Mucosa of gallbladder (tissue), 1 donor: ENCODE measurements at places on chromosomes 3 and 15. TPM values are rescaled to one million over a fixed set of nuclear protein-coding genes. Genes with fewer than 3 reads are reported as not detected.

DNA sequence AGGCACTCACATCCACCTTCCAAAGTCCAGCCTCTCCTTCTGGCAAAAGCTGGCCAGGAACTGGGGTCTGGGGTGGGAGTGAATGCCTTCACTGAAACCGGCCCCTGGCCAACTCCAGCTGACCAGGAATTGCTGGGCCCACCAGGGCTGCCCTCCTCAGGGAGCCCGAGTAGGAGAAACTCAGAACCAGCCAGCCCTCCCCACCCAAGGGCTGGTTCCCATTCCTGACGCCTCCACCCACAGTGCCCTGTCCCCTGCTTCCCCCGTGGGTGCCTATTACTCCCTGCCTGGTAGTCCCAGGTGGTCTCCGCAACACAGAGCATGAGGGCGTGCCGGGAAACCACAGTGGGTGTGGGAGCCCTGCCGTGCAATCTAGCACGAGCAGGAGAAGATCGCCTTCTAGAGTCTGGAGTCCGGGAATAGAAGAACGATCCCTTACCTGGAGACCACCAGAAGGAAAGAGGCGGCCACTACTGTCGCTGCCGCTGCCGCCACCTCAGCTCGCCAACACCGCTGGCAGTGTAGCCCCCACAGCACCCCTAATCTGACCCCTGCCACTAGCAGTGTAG is 178.8 kb downstream of the POTEB3 start:
- DNase-seq = no peak

- no peak for DNase-seq
Observed at GRCh38 chr15:73650416-73651126, 17.4 kb upstream of the NPTN start.

GRCh38 chr15:85639752-85640381 is 154.9 kb downstream of the KLHL25 start:
- no peak for DNase-seq

- DNase-seq = no peak
Observed at GRCh38 chr3:143812481-143812880, 35.8 kb downstream of the SLC9A9 start.

DNA sequence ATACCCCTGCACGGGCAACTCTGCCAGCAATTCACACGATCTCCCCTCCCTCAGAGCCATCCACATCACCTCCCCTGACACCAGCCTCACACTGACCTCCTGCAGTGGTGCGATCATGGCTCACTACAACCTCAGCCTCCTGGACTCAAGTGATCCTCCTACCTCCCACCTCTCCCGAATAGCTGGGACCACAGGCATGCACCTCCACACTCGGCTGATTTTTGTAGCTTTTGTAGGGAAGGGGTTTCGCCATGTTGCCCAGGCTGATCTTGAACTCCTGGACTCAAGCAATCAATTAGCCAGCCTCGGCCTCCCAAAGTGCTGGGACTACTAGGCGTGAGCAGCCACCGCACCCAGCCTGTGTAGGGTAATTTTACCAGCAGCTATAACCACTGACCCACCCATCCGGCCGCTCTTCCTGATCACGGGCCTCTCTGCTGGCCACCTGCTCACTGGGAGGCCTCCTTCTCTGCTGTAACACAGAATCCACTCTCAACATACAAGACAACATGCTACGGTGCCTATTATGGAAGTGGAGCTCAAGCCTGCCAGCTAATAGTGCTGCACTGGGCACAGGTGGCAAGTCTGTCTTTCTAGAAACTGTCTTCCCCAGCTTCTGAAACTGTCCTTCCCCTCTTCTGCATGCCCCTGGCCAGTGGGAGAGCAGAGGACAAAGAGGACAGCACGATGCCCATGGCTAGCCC is 4.6 kb downstream of the GP9 start:
- DNase-seq = no peak

DNA sequence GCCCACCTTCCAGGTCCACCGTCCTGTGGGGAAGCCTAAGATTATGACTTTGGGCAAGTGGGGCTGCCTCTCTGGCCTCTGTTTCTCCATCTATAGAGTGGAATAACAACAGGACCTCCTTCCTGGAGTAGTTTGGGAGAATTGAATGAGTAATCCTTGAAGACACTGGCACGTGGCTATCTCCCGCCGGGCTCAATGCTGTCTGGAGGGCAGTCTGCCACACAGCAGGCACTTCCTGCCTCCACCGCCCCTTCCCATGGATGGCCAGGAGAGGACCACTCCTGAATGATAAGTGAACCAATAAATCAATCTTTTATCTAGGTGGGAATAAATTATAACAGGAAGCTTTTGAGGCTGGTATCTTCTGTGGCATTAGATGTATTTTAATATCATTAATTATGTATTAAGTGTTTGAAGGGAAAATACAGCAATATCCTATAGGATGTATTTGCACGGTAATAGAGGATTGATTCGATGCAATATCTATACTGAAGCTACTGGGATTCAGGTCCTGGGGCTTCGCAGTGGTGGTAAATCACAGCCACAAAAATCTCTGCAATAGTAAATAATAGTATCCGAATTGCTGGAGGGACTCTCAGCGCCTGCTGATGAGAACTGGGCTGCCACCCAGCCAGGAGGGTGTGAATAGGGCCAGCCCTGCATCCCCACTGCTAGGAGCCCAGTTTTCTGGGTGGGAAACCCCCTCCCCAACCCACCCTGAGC is 15.9 kb downstream of the MEGF11 start:
- no peak for DNase-seq

- DNase-seq = peak; percentile 76
Observed at GRCh38 chr15:71237456-71238188, 122.4 kb downstream of the THSD4 start.

DNA sequence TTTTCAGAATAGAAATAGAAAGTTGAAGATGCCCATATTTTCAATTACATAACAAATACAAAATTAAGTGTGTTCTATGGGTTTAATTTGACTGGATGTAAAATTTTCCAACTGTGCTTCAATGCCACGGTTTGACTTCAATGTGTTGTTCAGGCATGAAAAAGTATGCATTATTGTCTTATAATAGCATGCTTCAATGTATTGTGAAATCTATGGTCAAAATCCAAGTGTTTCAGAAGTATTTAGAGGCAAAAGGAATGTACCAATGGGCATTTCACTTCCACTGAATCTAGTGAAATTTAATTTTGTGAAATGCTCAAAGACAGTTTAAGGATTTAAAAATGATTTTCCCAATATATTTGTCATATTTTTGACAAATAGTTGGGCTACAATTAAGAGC is 16.0 kb downstream of the NEK10 start:
- DNase-seq = no peak

GRCh38 chr3:150150633-150151032 is 179.9 kb upstream of the PFN2 start:
- no peak for DNase-seq

DNA sequence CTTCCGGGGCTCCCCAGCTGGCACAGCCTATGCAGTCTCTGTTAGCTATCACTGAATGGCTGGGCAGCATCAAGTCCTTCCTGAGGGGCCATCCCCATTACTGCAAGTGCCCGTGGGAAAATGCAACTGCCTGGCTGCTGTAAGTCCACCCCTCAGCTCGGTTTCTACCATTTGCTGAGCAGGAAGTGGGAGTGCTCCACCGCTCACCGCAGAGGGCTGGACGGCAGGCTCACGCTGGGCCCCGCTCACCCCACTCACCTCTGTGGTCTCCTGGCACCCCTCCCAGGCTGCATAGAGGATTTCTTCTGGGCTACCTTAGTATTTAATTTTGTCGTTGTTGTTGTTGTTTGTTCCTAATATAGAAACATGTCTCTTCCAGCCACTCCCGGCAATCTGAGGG is 270.2 kb downstream of the PLCL2 start:
- no peak for DNase-seq

- no peak for DNase-seq
Observed at GRCh38 chr3:37625051-37625450, 236.6 kb upstream of the CTDSPL start.

DNA sequence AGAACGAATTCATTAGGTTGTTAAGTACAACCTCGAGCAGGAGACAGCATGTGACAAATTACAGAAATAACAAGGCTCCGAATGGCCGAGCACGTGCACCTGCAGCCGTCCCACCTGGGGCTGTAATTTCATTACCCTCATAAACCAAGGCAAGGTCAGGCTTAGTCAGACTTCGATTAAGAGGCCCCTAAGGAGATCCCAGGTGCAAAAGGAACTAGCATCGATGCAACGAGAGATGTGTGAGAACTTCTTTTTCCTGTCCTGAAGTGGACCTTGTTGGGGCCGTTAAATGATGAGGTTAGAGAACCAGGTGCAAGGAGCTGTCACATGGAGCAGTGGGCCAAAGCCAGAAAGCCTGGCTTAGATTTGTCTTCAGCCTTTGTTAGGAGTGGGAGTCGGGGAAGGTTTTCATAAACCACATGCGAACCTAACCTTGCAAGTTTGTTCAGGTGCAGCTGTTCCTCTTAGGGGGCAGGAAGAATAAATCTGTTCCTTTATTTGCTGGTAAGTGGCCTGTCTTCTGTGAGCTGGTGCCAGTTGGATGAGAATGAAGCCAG is 559.9 kb upstream of the MCTP2 start:
- no peak for DNase-seq

DNA sequence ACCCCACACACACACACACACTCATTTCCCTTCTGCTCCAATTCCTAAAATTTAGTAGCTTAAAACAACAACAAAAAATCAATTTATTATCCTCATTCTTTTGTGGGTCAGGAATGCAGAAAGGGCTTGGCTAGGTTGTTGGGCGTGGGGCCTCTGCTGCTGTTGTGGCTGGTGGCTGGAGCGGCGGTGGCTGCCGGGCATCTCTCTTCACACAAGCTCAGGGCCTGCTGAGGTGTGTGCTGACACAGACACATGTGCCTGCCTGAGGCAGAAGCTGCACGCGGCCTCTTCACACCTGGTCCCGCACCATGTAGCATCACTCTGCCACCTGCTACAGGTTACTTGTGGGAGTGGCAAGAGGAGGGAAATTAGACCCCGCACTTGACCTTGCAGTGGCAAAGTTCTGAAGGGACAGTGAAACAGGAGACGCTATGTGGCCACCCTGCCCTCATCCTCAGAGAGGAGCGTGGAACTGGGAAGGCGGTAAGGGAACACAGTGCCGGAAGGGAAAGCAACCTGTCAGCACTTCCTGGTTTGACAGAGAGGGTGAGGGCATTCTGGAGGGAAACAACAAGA is 64.0 kb upstream of the PRR20G start:
- no peak for DNase-seq

DNA sequence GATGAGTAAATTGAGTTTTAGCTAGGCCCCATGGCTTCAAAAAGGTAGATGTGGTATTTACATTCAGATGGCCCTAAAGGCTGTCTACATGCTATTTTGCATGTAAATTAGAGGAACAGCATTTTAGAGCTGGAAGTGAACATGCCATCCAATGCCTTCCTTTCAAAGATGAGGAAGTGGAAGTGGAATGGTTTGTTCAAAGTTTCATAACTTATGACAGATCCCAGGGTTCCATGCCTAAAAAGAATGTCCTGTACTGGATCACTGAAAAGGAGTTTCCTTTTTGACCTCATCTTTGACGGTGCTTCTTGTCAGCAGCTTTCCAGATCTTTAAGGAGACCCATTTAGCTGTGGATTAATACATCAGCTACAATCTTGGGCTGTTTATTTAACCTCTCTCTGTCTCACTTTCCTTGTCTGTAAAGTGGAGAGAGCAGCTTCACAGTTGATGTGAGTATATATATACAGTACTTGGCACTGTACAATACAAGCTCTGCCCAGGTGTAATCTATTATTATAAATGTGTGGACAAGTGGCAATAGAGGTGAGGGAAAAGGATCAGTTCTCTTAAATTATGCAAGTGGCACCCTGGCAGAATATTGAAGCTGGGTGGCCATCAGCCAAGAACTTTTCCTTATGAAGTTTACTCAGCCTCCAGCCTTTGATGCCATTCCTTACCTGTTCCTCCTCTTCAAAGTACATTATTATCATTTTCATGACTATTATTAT is 68.7 kb upstream of the GOLGA8B start:
- DNase-seq = no peak

Gene SAXO2
- total RNA-seq = 12.3 TPM

Gene GOLGA6L7
- total RNA-seq = not detected

Gene CELSR3
- 0.75 TPM for total RNA-seq

Gene FGF12
- 1.4 TPM for total RNA-seq

Gene HIGD2B
- total RNA-seq = not detected

Gene MKRN3
- total RNA-seq = not detected

Gene TM4SF18
- total RNA-seq = 7.7 TPM

Gene FBXL22
- 58.4 TPM for total RNA-seq

Gene CYP11A1
- total RNA-seq = 0.72 TPM

Gene ZNF35
- 8.4 TPM for total RNA-seq

Gene CIDEC
- 5.0 TPM for total RNA-seq

Gene RASGRP1
- 4.6 TPM for total RNA-seq

Gene C3orf49
- total RNA-seq = not detected
